Activated naive CD8-positive, alpha-beta T cell treated with anti-CD3 and anti-CD28 coated beads, Interleukin-2, amount 50 U/mL, for 24 hours (primary cell): ENCODE measurements at places on chromosomes 4 and X.

DNA sequence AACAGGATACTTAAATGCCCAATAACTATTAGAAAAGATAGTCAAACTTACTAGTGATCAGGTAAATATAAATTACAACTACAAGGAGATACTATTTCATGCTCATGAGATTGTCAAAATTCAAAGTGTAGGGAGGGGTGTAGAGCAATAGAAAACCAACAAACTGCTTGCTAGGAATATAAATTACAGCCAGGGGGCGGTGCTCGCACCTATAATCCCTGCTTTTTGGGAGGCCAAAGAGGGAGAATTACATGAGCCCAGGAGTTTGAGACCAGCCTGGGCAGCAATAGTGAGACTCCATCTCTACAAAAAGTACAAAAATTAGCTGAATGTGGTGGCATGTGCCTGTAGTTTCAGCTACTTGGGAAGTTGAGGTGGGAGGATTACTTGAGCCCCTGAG is 556.5 kb upstream of the NR3C2 start:
- DNase-seq, result no peak

DNA sequence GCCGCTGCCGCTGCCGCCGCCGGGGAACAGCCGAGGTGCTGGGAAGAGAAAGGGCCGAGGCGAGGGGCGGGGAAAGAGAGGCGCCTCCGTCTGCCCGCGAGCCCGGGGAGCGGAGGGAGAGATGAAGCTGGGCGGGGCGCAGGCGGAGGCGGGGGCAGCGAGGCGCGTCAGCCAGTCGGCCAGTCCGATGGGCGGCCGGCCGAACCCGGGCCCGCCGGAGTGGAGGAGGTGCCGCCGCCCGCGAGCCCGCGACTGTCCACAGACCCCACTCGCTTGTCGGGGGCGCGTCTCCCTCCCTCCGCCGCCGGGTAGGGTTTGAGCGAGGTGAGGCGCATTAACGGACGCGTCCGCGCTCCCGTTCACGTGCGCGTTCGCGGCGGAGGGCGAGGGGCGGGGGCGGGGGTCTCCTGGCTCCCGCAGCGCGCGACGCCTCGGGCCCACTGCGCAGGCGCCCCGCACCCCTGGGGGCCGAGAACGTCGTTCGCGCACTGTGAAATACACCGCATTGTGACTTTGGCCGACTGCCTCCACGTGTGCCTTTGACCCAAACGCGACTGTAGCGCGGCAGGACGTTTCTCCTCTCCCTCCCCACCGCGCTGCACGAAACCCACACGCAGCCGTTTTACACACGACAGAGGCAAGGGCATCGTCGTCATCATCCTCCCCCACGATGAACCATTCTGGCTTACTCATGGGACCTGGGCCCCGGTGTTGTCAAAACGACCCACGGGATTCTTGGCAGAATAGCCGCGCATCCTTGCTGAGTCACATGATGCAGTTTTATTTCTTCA is at the start of gene NUDT11:
TSS of gene NUDT11 (minus strand) at position 92 of the 791 bp plus-strand sequence. CDS start 148 bp downstream, outside the sequence.
- DNase-seq, result peak; percentile 55

GRCh38 chrX:46257451-46257879 is 287.8 kb downstream of the ZNF674 start:
- DNase-seq, result no peak

GRCh38 chr4:88831031-88831430 is 133.4 kb upstream of the NAP1L5 start:
- no peak for DNase-seq

- DNase-seq, result no peak
Measured at GRCh38 chr4:145182222-145182621, 1.8 kb upstream of the OTUD4 start.

DNA sequence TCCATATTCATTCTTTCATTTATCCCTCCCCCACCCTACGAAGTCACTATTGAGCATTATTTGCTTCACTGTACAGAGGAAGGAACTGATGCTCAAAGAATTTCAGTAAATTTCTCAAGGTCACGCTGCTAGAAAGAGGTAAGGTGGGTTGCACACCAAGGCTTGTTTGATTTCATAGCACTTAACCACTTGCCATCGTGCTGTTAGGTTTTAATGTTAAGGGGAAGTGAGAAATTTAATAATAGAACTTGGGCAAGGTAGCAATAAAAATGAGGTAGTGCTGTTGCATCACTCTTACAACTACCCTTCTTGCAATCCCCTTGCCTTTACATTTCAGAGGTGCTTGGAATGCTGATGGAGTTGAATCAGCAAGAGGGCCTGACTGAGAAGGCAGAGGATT is 343.1 kb downstream of the MID1IP1 start:
- no peak for DNase-seq

DNA sequence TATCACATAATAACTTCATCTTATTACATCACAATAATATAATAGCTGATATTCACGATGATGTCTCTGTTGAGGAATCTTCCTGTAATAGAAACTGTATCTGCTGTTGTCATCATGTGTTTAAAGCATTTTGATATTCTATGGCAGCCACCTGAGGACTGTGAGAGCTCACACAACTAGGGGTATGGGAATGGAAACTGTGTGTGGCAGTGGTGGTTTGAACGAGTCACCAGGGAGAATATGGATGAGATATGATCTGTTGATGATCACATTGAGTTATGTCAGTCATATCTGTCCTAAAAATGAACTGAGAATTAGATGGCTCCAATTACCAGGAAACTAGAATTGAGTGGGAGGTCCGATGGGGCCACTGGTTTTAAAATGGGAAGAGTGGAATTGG is 169.6 kb downstream of the MID1IP1 start:
- DNase-seq, result peak; percentile 13

DNA sequence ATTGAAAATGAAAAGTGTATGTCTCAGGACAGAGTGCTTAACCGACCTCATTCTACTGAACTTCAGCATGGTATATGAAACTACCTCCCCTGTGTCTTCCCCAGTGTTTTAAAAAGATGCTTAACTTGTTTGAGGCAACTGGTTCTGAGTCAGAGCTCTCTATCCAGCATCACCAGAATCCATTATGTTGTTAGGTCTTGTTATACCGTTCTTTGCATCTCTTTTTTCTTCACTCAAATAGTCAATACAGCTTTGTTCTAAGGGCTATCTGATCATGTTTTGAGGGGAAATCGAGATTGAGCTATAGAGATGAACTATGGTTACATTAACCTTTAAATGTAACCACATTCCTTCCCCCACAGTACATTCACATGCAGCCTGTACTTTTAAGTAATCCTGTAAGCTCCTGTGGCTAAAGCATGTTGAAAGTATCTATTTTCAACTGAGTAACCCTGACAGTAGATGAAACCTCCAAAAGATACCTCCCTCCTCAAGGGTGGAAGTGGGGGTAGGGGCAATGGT is 514.4 kb downstream of the RPA4 start:
- no peak for DNase-seq
